Esophagus muscularis mucosa (tissue), 4 donors: ENCODE measurements at places on chromosomes 16 and 17.
A peak's percentile ranks its signal among the peaks of the same experiment; 100 is the strongest.

DNA sequence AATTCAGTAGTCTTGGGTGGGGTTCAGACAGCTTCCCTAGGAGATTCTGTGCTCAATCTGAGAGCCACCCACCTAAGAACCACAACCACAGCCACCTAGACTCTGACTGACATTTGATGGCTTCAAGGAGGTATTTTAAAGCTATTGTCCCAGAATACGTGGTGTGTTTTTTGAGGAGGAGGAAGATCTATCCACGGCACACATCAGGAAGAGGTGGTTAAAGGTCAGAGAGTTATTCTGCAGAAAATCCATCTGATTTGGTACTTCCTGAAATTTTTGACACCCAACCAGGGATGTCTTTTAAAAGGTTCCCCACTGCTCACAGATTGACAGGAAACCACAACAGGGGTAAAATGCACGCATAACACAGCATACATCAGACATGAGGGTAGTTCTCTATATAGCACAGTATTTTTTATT lies 25.1 kb downstream of the SMARCE1 start:
- no peak overlapping the region for H3K4me3 ChIP-seq
- H3K27me3 ChIP-seq = no peaks in the 10 kb centered on the region
- no peak overlapping the region for H3K27ac ChIP-seq
- peaks cover 12% of the 10 kb centered on the region for H3K4me1 ChIP-seq
- DNase-seq = no peak

DNA sequence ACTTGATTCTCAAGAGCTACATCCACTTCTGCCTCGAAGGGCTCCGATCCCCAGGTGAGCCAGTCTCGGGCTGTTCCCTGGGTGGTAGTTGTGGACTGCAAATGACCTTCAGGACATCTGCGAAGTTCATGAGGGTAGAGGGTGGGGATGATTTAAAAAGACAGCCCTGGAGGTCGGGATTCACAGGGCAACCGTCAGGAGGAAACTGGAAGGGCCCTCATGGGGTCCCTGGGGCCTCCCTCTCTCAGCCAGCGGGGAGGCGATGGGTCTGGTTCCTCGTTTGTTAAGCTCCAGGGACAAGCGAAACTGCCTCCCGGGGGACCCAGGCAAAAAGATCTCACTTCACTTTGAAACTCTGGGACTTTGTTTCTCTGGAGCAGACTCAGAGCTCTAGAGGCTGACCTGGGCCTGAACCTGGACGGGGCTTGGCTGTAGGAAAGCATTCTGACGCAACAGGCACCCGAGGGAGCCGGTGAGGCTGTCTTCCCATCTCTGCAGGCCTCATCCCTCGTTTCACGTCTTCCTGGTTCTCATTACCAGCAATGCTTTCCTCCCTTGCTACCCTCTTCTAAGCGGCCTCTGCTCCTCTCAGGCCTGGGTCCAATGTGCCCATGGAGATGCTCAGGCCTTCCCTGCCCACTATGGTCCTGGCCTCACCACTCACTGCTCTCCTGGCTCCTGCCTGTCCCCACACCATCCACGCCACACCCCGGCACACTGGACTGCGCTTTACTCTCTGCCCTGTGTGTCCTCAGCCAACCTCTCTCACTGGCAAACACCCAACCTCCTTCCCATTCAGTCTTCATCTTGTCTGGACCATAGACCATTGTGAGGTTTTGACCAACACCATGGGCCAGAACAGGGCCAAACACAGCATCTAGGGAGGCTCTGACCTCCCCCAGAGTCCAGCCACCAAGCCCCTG lies 214.2 kb upstream of the TNRC6C start:
- no peak overlapping the region for H3K4me3 ChIP-seq
- DNase-seq = no peak
- H3K36me3 ChIP-seq = no peaks in the 10 kb centered on the region
- H3K4me1 ChIP-seq = peaks cover under 1% of the 10 kb centered on the region
- no peaks in the 10 kb centered on the region for H3K27me3 ChIP-seq

- no peak overlapping the region for H3K4me3 ChIP-seq
- no peak for DNase-seq
- no peaks in the 10 kb centered on the region for H3K27me3 ChIP-seq
- no peak overlapping the region for H3K27ac ChIP-seq
- H3K4me1 ChIP-seq = peaks cover 16% of the 10 kb centered on the region
- no peaks in the 10 kb centered on the region for H3K36me3 ChIP-seq
Measured at GRCh38 chr16:47483616-47484015, 22.5 kb downstream of the PHKB start.

DNA sequence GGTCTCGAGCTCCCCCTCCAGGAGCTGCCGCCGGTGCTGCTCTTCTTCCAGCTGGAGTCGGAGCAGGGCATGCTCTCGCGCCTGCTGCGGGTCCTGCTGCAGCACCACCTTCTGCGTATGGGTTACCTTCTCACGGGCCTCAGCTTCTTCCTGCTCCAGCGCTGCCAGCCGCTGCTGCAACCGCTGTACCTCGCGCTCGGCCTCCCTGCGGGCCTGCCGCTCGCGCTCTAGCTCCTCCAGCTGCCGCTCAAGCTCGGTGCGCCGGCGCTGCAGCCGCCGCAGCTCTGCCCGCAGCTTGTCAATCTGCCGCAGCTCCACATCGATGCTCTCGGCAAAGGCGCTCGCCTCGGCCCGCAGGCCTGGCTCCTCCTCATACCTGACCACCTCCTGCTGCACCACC lies 36.9 kb downstream of the UBN1 start:
- DNase-seq = no peak
- no peak overlapping the region for H3K27ac ChIP-seq
- peaks cover 17% of the 10 kb centered on the region for H3K4me1 ChIP-seq
- H3K4me3 ChIP-seq = no peak overlapping the region
- H3K27me3 ChIP-seq = no peaks in the 10 kb centered on the region

GRCh38 chr16:81224824-81225223 lies 13.7 kb upstream of the BCO1 start:
- H3K36me3 ChIP-seq = no peaks in the 10 kb centered on the region
- DNase-seq = no peak
- H3K4me1 ChIP-seq = peaks cover 9% of the 10 kb centered on the region
- H3K4me3 ChIP-seq = no peak overlapping the region
- no peaks in the 10 kb centered on the region for H3K27me3 ChIP-seq

DNA sequence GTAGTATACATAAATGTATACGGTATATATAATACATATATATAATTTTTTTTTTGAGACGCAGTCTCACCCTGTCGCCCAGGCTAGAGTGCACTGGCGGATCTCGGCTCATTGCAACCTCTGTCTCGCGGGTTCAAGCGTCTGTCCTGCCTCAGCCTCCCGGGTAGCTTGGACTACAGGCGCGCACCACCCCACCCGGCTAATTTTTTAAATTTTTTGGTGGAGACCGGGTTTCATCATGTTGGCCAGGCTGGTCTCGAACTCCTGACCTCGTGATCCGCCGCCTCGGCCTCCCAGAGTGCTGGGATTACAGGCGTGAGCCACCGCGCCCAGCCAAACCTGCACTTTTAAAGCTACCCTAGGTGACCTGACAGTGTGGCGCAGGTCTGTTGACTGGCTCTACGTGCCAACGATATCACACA lies 745 bp downstream of the PAM16 start:
- H3K4me3 ChIP-seq = peak overlapping the region; percentile 98
- peaks cover 25% of the 10 kb centered on the region for H3K4me1 ChIP-seq
- DNase-seq = no peak
- peak overlapping the region; percentile 92 for H3K27ac ChIP-seq
- H3K27me3 ChIP-seq = no peaks in the 10 kb centered on the region
- peaks cover 15% of the 10 kb centered on the region for H3K36me3 ChIP-seq

GRCh38 chr16:61042737-61043136 lies 993.5 kb downstream of the CDH8 start:
- no peaks in the 10 kb centered on the region for H3K36me3 ChIP-seq
- no peaks in the 10 kb centered on the region for H3K27me3 ChIP-seq
- no peak overlapping the region for H3K4me3 ChIP-seq

GRCh38 chr16:56517206-56517605 lies 2.6 kb downstream of the BBS2 start:
- no peak overlapping the region for H3K4me3 ChIP-seq
- DNase-seq = no peak
- H3K27me3 ChIP-seq = no peaks in the 10 kb centered on the region
- H3K27ac ChIP-seq = no peak overlapping the region

- no peaks in the 10 kb centered on the region for H3K36me3 ChIP-seq
- no peak for DNase-seq
- no peak overlapping the region for H3K4me3 ChIP-seq
- H3K4me1 ChIP-seq = no peaks in the 10 kb centered on the region
- H3K27me3 ChIP-seq = no peaks in the 10 kb centered on the region
Measured at GRCh38 chr16:48999044-48999443, 282.6 kb downstream of the CBLN1 start.

DNA sequence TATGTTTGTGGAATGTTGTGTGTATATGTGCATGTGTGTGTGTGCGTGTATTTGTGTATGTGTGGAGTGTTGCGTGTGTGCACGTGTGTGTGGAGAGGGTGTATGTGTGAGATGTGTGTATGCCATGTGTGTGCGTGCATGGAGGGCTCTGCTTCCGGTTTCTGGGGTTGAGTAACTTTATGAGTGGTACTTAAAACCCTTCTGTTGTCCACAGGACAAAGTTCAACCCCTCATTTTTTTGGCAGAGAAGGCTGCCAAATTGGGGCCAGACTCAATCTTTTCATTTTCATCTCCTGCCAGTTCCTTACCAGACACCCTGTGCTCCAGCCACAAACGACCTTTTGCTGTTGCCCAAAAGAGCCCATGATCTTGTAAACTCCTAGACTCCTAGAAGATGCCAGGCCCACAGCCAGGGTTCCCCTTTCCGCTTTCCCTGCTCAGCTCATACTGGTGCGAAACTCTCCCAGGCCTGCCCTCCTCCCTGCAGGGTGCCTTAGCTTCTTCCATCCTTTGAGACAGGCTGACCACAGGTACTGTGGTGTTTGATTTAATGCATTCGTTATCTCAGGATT lies 100.2 kb downstream of the CMIP start:
- H3K27me3 ChIP-seq = no peaks in the 10 kb centered on the region
- H3K36me3 ChIP-seq = no peaks in the 10 kb centered on the region
- H3K27ac ChIP-seq = no peak overlapping the region

DNA sequence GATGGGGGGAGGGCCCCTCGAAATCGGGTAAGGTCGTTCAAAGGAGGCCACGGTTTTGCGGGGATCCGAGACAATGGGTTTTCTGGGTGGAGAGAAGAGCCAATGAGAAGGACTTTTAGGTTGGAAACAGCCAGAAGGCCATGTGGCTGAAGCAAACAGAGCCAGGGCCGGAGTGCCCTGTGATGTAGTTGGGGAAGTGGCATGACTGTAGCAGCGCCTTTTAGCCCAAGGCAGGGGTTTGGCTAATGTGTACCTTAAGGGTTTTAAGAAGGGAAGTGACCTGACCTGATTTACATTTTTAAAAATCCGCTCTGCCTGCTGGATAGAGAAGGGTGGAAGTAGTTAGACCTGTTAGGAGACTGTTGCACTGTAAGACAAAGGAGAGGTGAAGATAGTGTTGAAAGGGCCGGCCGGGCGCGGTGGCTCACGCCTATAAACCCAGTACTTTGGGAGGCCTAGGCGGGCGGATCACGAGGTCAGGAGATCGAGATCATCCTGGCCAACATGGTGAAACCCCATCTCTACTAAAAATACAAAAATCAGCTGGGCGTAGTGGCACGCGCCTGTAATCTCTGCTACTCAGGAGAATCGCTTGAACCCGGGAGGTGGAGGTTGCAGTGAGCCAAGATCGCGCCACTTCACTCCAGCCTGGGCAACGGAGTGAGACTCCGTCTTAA lies 1.0 kb downstream of the LYRM1 start:
- H3K27me3 ChIP-seq = no peaks in the 10 kb centered on the region
- peak overlapping the region; percentile 74 for H3K4me3 ChIP-seq
- no peak for DNase-seq
- peak overlapping the region; percentile 99 for H3K27ac ChIP-seq

GRCh38 chr17:14376666-14377065 lies 75.8 kb downstream of the HS3ST3B1 start:
- no peaks in the 10 kb centered on the region for H3K27me3 ChIP-seq
- H3K36me3 ChIP-seq = no peaks in the 10 kb centered on the region
- no peak overlapping the region for H3K4me3 ChIP-seq
- no peak for DNase-seq

GRCh38 chr16:89661215-89661614 lies 3.6 kb downstream of the SPATA33 start:
- H3K4me1 ChIP-seq = peaks cover 33% of the 10 kb centered on the region
- no peak overlapping the region for H3K4me3 ChIP-seq
- no peak for DNase-seq
- no peaks in the 10 kb centered on the region for H3K27me3 ChIP-seq
- H3K36me3 ChIP-seq = peaks cover 29% of the 10 kb centered on the region

- H3K36me3 ChIP-seq = no peaks in the 10 kb centered on the region
- H3K27ac ChIP-seq = no peak overlapping the region
- no peaks in the 10 kb centered on the region for H3K4me1 ChIP-seq
- DNase-seq = no peak
- no peaks in the 10 kb centered on the region for H3K27me3 ChIP-seq
Measured at GRCh38 chr17:49162866-49163265, 30.3 kb downstream of the B4GALNT2 start.

DNA sequence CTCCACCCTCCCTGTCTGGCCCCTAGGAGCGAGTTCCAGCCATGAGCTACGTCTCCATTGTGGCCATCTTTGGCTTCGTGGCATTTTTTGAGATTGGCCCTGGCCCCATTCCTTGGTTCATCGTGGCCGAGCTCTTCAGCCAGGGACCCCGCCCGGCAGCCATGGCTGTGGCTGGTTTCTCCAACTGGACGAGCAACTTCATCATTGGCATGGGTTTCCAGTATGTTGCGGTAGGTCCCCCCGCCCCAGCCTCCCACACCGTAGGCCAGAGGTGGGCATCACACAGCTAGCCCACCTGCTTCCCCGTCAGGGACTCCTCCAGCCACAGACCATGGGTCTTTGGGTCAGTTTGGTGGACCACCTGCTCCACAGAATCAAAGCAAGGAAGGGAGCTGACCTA lies 4.2 kb downstream of the SLC2A4 start:
- peaks cover 26% of the 10 kb centered on the region for H3K36me3 ChIP-seq
- DNase-seq = no peak
- H3K27me3 ChIP-seq = no peaks in the 10 kb centered on the region
- peak overlapping the region; percentile 96 for H3K27ac ChIP-seq
- H3K4me3 ChIP-seq = no peak overlapping the region
- H3K4me1 ChIP-seq = peaks cover 95% of the 10 kb centered on the region

GRCh38 chr16:28878083-28878926 lies at the start of gene ATP2A1:
TSS of gene ATP2A1 (plus strand) at chr16:28878488. CDS start at chr16:28878672, 184 bp downstream.
- peaks cover 18% of the 10 kb centered on the region for H3K4me1 ChIP-seq
- peaks cover 14% of the 10 kb centered on the region for H3K36me3 ChIP-seq
- peak within 1 kb of the TSS; percentile 64 for H3K4me3 ChIP-seq
- no peak for DNase-seq
- H3K27ac ChIP-seq = no peak within 1 kb of the TSS

DNA sequence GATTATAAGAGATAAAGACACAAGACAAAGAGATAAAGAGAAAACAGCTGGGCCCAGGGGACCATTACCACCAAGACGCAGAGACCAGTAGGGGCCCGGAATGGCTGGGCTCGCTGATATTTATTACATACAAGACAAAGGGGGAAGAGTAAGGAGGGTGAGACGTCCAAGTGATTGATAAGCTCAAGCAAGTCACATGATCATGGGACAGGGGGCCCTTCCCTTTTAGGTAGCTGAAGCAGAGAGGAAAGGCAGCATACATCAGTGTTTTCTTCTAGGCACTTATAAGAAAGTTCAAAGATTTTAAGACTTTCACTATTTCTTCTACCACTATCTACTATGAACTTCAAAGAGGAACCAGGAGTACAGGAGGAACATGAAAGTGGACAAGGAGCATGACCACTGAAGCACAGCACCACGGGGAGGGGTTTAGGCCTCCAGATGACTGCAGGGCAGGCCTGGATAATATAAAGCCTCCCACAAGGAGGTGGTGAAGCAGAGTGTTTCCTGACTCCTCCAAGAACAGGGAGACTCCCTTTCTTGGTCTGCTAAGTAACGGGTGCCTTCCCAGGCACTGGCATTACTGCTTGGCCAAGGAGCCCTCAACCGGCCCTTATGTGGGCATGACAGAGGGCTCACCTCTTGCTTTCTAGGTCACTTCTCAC lies 63.9 kb upstream of the ARL4D start:
- no peak overlapping the region for H3K4me3 ChIP-seq
- DNase-seq = no peak
- H3K27ac ChIP-seq = no peak overlapping the region
- H3K36me3 ChIP-seq = no peaks in the 10 kb centered on the region
